ENCODE measurements at places on chromosomes 2 and 18. TPM values are rescaled to one million over a fixed set of nuclear protein-coding genes. Genes with fewer than 3 reads are reported as not detected.

Gene MROH2A
- not detected for total RNA-seq

Gene DCDC2C
- not detected for total RNA-seq

Gene ACVR1
- total RNA-seq = 47.8 TPM

Gene LMAN1
- 70.1 TPM for total RNA-seq

Gene ZC3H8
- 6.2 TPM for total RNA-seq

Gene SERPINB8
- total RNA-seq = 34.8 TPM

Gene CCBE1
- not detected for total RNA-seq

GRCh38 chr18:3060667-3061580 lies 48.0 kb upstream of the LPIN2 start:
- no peaks in the 10 kb centered on the region for H3K36me3 ChIP-seq
- H3K27me3 ChIP-seq = no peaks in the 10 kb centered on the region
- no peak overlapping the region for H3K4me3 ChIP-seq
- H3K4me1 ChIP-seq = no peaks in the 10 kb centered on the region
- DNase-seq = no peak

DNA sequence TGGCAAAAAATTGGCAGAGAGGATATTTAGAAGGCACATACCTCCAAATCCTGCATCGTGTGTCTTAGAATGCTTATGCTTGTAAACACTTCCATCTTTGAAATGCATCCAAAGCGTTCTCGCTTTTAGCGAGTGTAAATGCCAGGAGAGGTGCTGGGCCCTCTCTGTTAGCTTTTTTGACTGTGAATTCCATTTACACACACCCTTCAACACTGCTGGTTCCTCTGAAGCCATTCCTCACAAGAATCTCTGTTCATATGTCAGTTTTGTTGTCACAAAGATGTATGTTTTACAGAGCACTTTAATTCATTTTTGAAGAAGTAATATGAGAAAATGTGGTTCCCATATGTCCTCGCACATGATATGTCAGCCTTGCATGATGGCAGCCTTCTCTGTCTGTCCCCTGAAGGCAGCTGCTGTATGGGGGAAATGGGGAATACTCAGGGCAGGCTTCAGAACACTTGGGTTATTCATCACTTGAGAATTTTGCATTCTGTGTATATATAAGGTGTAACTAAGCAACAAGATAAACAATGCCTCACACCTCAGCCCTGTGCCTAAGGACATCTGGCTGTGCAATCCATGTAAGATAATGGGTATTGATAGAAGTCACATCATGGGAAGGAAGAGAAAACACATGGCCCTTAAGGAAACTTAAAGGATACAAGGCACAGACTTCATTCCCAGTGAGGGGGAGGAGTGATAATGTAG lies 52.3 kb downstream of the RAB27B start:
- H3K36me3 ChIP-seq = no peaks in the 10 kb centered on the region
- no peaks in the 10 kb centered on the region for H3K27me3 ChIP-seq
- no peak overlapping the region for H3K27ac ChIP-seq
- H3K4me1 ChIP-seq = no peaks in the 10 kb centered on the region
- DNase-seq = no peak

DNA sequence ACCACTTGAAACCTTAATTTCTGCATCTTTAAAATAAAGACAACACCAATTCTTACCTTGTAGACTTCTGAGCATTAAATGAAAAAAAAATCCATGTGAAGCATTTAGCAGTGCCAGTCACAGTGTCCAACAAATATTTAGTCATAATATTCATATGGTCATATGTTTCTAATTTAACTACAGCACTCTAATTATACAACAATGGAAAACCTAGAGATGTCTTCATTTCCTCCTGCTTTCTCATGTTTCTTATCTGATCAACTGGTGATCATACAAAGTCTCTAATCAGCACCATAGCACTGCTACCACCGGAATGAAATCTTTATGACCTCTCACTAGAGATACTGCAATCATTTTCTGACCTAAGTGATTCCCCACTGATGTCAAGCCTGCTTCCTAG lies 10.2 kb upstream of the SCN3A start:
- H3K4me3 ChIP-seq = no peak overlapping the region
- H3K27me3 ChIP-seq = no peaks in the 10 kb centered on the region
- no peak for DNase-seq
- H3K36me3 ChIP-seq = no peaks in the 10 kb centered on the region

GRCh38 chr2:127305990-127306585 lies 12.1 kb upstream of the ERCC3 start:
- no peaks in the 10 kb centered on the region for H3K4me1 ChIP-seq
- no peak for DNase-seq
- no peaks in the 10 kb centered on the region for H3K27me3 ChIP-seq
- no peaks in the 10 kb centered on the region for H3K36me3 ChIP-seq

GRCh38 chr2:48496849-48497248 lies 33.1 kb upstream of the STON1 start:
- H3K27me3 ChIP-seq = no peaks in the 10 kb centered on the region
- no peak for DNase-seq
- H3K36me3 ChIP-seq = no peaks in the 10 kb centered on the region

GRCh38 chr2:69559442-69560146 lies 83.9 kb downstream of the AAK1 start:
- H3K4me1 ChIP-seq = peaks cover 4% of the 10 kb centered on the region
- no peak overlapping the region for H3K27ac ChIP-seq
- no peak overlapping the region for H3K4me3 ChIP-seq
- no peak for DNase-seq
- no peaks in the 10 kb centered on the region for H3K27me3 ChIP-seq
- peaks cover 3% of the 10 kb centered on the region for H3K36me3 ChIP-seq

- H3K27ac ChIP-seq = no peak overlapping the region
- H3K4me3 ChIP-seq = no peak overlapping the region
- no peaks in the 10 kb centered on the region for H3K27me3 ChIP-seq
These were observed 30.6 kb downstream of the KLHL41 start for GRCh38 chr2:169540146-169540545.

- no peak overlapping the region for H3K4me3 ChIP-seq
- no peaks in the 10 kb centered on the region for H3K36me3 ChIP-seq
- no peaks in the 10 kb centered on the region for H3K4me1 ChIP-seq
- H3K27me3 ChIP-seq = no peaks in the 10 kb centered on the region
These were observed 37.0 kb downstream of the RAPGEF4 start for GRCh38 chr2:172772633-172773032.

GRCh38 chr2:9805435-9806297 lies 37.6 kb upstream of the TAF1B start:
- peak; percentile 23 for DNase-seq
- no peaks in the 10 kb centered on the region for H3K36me3 ChIP-seq
- H3K27me3 ChIP-seq = no peaks in the 10 kb centered on the region

DNA sequence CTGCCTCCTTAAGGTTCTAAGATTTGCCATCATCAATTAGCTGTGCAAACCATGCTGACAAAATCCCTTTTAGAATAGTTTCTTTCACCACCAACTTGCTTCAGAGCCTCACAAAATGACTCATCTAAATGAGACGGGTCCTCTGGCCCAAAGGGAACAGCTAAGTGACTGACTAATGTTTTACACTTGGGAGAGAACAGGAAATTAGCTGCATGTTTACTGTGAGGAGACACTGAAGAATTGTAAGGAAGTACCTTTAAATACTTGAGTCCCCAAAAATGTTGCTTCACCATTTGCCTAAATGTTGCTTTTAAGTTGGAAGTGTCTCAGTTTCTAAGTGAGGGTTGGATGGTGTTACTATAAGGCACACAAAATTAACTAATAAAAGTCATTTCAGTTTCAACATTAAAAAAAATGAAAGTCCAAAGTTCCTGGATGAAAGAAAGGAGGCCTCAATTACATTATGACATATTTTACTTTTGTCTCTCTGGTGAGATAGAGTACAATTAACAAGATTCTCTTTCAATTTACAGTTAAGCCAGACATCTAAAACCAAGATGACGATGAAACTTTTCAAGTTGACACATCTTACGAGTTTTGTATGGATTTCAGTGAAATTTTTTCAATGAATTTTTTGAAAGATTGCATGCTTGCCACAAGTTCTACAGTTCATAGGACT lies 229.1 kb upstream of the FN1 start:
- H3K27ac ChIP-seq = no peak overlapping the region
- peaks cover 2% of the 10 kb centered on the region for H3K4me1 ChIP-seq
- H3K36me3 ChIP-seq = no peaks in the 10 kb centered on the region
- H3K27me3 ChIP-seq = no peaks in the 10 kb centered on the region
- no peak overlapping the region for H3K4me3 ChIP-seq
- no peak for DNase-seq

DNA sequence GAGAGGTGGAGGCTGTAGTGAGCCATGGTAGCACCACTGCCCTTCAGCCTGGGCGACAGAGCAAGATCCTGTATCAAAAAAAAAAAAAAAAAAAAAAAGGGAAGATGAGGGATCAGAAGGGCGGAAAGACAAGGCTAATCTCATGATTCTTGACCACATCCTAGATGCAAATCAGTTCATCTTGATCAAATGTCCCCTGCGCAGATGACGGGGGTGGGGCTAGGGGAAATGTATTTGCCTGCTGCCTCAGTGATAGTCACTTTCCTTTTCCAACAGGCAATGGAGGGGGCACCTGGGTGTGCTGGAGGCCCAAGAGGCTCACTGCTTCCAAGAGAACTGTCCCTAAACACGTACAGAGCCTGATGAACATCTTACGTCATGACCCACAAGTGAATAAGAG lies 3.7 kb upstream of the EMILIN2 start:
- DNase-seq = peak; percentile 79
- H3K27ac ChIP-seq = no peak overlapping the region
- H3K36me3 ChIP-seq = no peaks in the 10 kb centered on the region

- no peaks in the 10 kb centered on the region for H3K4me1 ChIP-seq
- no peaks in the 10 kb centered on the region for H3K27me3 ChIP-seq
- DNase-seq = peak; percentile 35
- no peak overlapping the region for H3K27ac ChIP-seq
- no peaks in the 10 kb centered on the region for H3K36me3 ChIP-seq
These were observed 3.7 kb downstream of the GPR35 start for GRCh38 chr2:240628808-240629618.

DNA sequence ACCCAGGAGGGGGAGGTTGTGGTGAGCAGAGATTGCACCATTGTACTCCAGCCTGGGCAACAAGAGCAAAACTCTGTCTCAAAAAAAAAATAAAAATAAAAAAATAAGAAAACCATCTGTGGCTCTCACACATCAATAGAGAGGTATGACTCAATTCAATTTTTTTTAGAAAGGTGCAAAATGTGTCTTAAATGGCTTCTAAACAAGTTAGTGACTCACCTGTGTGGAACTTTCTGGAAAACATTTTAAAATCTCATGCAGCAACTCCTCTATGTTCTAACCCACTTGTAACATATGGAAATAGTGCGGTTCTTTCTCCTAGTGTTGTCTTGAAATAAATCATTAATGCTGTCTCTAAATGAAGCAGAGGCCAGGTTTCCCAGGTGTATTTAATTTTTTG lies 10.7 kb upstream of the SULT1C4 start:
- H3K27me3 ChIP-seq = no peaks in the 10 kb centered on the region
- no peak overlapping the region for H3K4me3 ChIP-seq
- no peak for DNase-seq
- no peak overlapping the region for H3K27ac ChIP-seq

DNA sequence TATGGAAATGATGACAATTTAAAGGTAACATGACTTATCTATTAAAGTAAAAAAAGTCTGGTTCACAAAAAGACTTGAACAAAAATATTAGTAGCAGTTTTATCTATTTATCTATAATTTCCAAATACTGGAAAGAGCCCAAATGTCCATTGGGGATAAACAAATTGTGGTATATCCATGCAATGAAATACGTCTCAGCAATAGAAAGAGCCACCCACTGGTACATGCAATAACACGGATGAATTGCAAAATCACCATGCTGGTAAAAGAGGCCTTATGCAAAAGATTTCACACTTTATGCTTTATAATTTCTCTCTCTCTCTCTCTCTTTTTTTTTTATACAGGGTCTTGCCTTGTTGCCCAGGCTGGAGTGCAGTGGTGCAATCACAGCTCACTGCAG lies 91.4 kb upstream of the ASAP2 start:
- no peak for DNase-seq
- no peaks in the 10 kb centered on the region for H3K27me3 ChIP-seq
- no peaks in the 10 kb centered on the region for H3K36me3 ChIP-seq
- H3K4me1 ChIP-seq = no peaks in the 10 kb centered on the region
- H3K4me3 ChIP-seq = no peak overlapping the region

DNA sequence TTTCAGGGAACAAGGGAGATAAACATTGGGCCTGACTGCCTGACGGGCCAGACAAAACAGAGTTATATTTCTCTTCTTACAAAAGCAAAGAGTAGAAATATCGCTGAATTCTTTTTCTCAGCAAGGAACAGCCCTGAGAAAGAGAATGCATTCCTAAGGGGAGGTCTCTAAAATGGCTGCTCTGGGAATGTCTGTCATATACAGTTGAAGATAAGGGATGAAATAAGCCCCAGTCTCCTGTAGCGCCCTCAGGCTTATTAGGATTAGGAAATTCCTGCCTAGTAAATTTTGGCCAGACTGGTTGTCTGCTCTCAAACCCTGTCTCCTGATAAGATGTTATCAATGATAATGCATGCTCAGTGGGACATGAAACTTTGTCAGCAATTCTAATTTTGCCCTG lies 134.9 kb upstream of the CNTNAP5 start:
- no peak for DNase-seq
- H3K4me3 ChIP-seq = no peak overlapping the region
- no peaks in the 10 kb centered on the region for H3K36me3 ChIP-seq
- H3K27me3 ChIP-seq = no peaks in the 10 kb centered on the region
- H3K4me1 ChIP-seq = no peaks in the 10 kb centered on the region

DNA sequence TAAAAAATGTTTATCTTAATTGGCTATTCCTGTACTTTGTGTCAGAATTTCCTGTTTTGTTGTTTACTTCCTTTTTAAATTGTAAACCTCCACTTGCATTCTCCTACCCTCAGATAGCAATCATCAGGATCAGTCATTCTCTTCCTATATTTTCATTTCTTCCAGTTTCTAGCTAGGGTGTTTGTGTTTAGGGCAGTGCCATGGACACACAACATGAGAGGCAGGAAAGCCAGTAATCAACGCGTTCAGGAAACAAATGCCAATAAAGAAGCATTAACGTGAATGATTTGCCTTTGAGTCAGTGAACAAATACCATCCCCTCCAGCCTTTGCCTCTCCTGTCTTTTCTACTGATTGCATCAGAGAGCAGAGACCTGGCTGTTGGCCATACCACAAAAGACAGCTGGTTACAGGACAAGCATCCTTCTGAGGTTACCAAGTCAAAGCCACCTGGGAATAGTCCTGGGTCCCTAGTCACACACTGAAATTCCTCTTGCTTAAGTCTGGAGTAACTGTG lies 56.7 kb upstream of the FHL2 start:
- no peak for DNase-seq
- H3K4me1 ChIP-seq = no peaks in the 10 kb centered on the region
- H3K27ac ChIP-seq = no peak overlapping the region
- H3K4me3 ChIP-seq = no peak overlapping the region

- DNase-seq = no peak
- H3K36me3 ChIP-seq = no peaks in the 10 kb centered on the region
- H3K4me3 ChIP-seq = no peak overlapping the region
These were observed 368.4 kb downstream of the LPIN1 start for GRCh38 chr2:12114816-12115215.

DNA sequence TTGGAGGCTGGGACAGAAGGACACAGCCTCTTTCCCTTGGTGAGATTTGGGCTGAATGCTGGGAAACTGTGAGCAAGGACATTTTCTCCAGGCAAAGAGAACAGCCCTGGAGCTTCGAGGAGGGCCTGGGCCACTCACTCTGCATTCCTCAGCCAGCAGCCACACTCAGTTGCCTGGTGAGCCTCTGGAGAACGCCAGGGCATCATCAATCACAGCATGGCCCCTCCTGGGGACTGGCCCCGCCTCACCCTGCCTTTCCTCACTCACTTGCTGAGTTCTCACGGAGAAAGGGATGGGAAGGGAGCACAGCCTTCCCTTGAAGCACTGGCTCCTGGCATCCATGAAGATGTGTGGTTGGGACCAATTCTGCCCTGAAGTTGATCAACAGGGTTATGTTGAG lies 55.0 kb downstream of the APOB start:
- H3K4me1 ChIP-seq = no peaks in the 10 kb centered on the region
- no peak overlapping the region for H3K4me3 ChIP-seq
- H3K27ac ChIP-seq = no peak overlapping the region
- no peak for DNase-seq
- H3K36me3 ChIP-seq = no peaks in the 10 kb centered on the region
